NT2/D1 (cell line): ENCODE measurements at places on chromosomes 5 and 9.

- no peak for DNase-seq
These were observed 54.4 kb downstream of the FSD1L start for GRCh38 chr9:105502276-105502675.

DNA sequence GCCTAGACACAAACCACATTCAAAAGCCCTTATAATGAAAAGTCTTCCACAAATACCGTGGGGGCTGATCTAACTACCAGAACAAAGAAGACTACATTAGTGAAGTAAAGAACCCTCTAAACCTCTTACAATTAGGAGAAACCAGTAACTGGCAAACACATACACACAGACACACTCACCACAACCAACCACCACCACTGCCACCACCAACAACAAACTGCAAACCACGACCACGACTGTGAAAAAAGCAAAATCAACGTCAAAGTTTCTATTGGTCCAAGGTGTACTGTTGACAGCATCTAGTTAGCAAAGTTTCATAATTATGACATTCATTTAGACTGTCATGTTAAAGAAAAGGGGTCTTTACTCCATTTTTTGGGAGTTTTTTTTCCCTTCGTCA, 2.7 kb downstream of the CDO1 start:
- DNase-seq, result no peak

GRCh38 chr9:76704593-76705204, 59.5 kb upstream of the PCA3 start:
- DNase-seq, result peak; percentile 87

DNA sequence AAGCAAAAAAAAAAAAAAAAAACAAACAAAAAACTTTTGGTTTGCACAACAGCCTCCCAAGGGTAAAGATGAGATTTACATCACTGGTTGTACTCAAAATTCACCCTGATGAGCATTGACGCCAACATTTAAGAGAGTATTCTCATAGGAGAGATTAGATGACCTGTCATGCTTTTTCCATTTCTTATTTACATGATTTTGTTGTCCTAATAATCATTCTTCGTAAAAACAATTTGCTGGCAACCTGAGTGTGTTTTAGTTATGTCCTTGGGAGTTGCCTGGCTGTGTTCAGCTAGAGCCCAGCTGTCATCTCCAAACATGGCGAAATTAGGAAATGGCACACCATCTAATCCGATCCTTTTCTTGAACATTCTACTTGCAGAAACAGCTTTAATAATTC, 186.4 kb upstream of the MRPS30 start:
- no peak for DNase-seq

- no peak for DNase-seq
These were observed 6.1 kb upstream of the OTP start for GRCh38 chr5:77644371-77645157.
